Suppressor macrophage treated with lipopolysaccharide for 1 hour (primary cell): ENCODE measurements at places on chromosomes 5 and 9.
A peak's percentile ranks its signal among the peaks of the same experiment; 100 is the strongest.

DNA sequence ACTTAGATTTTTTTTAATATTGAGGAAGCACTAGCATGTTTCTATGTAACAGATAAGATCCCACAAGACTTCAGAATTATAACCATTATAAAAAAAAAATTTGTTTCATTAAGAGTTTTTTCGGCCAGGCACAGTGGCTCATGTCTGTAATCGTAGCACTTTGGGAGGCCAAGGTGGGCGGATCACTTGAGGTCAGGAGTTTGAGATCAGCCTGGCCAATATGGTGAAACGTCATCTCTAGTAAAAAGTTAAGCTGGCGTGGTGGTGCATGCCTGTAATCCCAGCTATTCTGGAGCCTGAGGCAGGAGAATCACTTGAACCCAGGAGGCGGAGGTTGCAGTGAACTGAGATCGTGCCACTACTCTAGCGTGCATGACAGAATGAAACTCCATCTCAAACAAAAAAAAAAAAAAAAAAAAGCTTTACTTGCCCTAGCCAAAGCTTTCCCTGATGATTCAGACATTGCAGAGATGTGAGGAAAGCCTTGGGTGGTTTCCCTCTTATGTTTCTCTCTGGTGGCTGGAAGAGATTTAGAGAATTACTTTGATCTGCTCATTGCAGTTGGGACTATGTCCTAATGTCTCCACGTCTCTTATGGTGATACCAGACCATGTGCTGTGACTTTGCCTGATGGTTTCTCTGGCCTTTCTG lies 65.4 kb downstream of the EGFLAM start:
- no peak for DNase-seq

GRCh38 chr5:101897914-101898313 lies 398.2 kb downstream of the SLCO4C1 start:
- DNase-seq, result no peak

DNA sequence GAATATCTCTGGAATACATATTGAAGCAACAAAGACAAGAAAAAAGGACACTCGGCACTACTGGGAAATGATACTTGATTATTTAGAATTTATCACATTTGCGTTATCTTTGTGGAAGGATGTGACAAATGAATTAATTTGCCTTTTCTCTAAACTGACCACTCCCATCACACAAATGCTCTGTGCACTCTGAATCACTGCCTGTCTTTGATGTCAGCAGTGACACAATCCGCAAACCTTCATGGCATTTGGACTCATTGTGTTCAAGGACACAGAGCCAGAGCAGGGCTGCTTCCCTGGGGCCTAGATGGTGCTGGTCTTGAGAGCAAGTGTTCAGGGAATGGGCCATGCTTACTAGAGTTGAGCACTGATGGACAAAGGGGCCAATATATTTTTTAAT lies 4.9 kb upstream of the KIF4B start:
- DNase-seq, result no peak

DNA sequence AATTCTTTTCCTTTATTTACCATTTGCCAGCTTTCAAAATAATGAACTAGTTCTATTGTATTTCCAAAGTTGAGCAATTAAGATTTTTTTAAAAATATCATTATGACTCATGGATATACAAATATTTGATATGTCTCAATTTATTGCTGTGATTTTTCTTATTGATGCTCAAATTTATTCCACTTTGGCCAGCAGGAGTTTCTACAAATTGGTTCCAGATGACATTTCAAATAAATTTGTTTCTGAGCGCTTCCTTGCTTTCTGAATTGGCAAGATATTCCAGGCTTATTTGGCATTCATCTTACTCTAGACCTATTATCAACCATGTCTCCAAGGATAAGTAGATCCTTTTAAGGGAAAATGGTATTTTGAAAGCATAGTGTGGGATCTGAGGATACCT lies 58.5 kb upstream of the TJP2 start:
- peak; percentile 51 for DNase-seq
